ENCODE measurements at places on chromosomes 5 and 9.

GRCh38 chr9:69391946-69392345 is 66.9 kb downstream of the ENTREP1 start:
- DNase-seq = no peak

- no peak for DNase-seq
These were observed 16.9 kb downstream of the CARD19 start for GRCh38 chr9:93112864-93113389.

GRCh38 chr5:135344349-135344748 is 54.7 kb downstream of the MACROH2A1 start:
- DNase-seq = no peak

DNA sequence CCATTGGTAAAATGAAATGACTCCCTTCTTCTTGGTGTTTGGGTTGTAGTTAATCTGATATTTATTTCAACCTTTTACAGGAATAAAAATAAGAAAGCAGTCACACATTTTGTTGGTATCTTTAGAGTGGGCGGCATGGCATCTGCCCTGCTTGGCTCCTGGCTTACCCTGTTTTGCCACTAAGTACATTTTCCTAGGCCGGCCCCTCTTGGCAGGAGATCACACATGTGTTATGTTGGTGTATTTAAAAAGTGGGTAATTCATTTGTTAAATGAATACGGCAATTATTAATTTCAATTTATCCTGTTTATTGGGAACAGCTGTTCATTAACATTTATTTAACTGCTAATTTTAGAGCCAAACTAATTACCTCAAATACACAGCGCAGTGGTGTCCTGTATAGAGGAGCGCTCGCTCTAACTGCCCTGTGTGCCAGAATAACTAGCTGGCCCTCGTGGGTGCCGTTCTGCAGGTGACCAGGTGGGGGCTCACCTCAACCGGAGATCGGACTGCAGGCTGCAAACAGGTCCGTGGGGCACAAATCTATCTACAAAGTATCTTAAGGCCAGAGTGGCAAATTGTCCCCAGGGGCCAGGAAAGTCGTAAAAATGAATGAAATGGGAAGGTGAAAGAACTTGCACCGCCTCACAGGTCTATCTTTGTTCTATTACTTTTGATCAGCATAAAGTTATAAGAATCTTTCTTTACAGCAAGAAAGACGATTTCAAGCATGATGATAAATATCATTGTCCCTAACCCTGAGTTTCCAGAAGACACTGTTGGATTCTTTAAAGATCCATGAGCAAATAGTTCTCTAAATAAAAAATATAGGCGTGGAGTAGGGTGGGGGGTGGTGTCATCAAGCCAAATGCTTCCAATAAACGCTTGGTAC is 26.2 kb upstream of the GPR151 start:
- peak; percentile 43 for DNase-seq

DNA sequence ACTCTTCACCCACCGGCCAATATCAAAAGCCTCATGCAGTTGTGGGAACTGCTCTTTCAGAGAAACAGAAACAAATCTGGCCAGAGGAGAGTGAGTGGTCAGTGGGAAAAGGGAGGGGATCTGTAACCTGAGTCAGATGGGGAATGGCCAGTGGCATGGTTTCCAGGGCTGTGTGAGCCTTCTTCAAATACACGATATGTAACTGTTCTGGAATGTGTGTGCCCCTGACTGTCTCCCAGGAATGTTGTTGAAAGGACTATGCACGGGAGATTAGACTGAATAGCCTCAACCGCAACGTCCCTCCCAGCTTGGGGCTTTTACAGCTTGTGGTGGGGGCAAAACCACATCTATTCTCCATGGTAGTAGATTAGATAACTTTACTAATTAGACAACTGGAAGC is 60.8 kb downstream of the SH3TC2 start:
- DNase-seq = no peak

GRCh38 chr9:21682381-21682780 is 120.1 kb upstream of the MTAP start:
- DNase-seq = no peak

DNA sequence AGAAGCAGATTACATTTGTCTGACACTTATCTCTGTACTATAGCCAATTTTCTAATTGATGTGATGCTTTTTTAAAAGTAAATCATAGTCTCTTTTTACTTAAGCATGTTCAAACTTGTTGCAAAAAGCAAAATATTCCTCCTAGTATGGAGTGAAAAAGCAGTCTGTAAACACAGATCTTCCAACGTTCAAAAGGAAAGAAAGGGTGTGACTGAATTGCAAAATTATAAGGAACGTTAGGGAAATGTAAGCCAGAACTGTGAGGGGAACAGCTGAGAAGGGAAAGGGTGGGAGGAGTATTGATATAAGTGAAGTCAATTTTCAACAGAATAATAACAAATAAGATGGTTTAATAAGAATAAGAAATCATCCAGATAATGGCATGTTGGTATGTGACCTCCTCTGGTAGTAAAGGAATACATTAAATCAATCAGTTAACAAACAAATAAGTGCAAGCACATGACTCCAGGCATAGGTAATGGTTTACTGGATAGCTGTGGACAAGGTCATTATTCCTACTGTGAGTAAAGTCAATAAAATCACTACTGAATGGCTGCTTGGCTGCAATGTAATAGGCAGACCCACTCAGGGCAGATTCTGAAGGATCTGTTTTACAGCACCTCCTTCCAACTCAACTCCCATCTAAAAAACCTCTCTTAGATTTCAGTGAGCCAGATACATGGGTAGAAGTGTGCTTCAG is 239.1 kb upstream of the NMUR2 start:
- DNase-seq = no peak

GRCh38 chr5:107063511-107063910 is 607.2 kb downstream of the EFNA5 start:
- no peak for DNase-seq

DNA sequence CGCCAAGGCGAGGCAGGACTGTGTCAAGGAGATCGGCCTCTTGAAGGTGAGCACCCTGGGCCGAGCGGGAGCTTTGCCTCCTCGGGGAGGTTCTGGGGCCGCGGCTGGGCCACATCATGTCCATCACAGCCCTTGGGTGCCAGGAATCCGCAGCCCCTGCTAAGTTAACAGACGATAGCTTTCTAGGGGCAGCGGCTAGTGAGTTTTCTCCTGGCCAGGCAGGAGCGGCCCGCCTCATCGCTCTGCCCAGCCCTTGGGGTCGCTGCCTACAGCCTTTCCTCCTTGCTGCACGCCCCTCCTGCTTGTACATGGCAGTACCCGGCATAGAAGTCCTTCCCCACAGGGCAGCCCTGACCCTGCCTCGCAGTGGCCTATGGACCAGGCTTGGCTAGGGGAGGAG is 56.2 kb downstream of the NEK6 start:
- no peak for DNase-seq

GRCh38 chr5:501105-501830 is 23.0 kb downstream of the SLC9A3 start:
- no peak for DNase-seq

DNA sequence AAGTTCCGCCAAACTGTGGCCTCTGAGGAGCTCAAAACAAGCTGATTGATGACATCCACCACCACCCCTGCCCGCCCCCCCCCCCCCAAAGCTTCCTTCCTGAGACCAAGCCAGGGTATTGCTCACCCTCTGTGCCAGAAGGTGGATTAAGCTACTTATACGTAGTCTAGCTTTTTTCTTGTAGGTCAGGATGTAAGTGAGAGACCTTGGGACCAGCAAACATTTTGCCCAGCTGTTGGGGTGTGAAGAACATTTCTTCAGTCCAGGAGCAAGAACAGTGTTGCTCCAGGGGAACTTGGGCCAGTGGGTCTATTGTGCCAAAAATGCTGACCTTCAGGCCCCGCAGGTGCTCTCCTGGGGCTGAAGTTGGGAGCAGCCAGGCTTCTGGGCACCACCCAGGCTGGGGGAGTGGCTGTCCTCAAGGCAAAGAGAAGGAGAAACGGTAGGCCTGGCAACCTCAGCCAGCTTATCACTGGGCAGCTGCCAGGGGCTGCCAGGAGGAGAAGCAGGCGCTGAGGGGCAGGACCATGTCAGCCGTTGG is 18.0 kb downstream of the NEURL1B start:
- DNase-seq = no peak

DNA sequence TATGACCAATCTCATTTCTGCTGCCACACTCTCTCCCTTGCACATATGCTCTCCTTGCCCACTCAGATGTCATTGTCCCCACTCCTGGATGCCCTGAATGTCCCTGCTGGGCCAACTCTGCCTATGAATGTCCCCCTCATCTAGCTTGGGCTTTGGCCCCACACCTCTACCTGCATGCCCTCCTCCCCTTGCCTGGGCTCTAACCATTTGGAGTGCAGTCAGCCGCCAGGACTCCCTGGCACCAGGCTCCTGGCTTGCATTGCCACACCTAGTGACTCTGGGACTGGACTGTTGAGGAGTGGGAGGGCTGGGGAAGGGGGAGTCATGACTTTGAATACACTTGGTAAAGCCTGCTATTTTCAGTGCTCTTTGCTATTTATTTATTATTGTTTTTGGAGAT is 41.6 kb upstream of the POMT1 start:
- no peak for DNase-seq

- no peak for DNase-seq
These were observed 1.9 kb upstream of the PCDH1 start for GRCh38 chr5:141879941-141880738.

- DNase-seq = no peak
These were observed 66.7 kb downstream of the PCDH1 start for GRCh38 chr5:141811287-141812155.

GRCh38 chr9:21873540-21874221 is 71.2 kb downstream of the MTAP start:
- DNase-seq = no peak

- DNase-seq = no peak
These were observed 58.0 kb downstream of the CDKN2A start for GRCh38 chr9:21936161-21936560.

DNA sequence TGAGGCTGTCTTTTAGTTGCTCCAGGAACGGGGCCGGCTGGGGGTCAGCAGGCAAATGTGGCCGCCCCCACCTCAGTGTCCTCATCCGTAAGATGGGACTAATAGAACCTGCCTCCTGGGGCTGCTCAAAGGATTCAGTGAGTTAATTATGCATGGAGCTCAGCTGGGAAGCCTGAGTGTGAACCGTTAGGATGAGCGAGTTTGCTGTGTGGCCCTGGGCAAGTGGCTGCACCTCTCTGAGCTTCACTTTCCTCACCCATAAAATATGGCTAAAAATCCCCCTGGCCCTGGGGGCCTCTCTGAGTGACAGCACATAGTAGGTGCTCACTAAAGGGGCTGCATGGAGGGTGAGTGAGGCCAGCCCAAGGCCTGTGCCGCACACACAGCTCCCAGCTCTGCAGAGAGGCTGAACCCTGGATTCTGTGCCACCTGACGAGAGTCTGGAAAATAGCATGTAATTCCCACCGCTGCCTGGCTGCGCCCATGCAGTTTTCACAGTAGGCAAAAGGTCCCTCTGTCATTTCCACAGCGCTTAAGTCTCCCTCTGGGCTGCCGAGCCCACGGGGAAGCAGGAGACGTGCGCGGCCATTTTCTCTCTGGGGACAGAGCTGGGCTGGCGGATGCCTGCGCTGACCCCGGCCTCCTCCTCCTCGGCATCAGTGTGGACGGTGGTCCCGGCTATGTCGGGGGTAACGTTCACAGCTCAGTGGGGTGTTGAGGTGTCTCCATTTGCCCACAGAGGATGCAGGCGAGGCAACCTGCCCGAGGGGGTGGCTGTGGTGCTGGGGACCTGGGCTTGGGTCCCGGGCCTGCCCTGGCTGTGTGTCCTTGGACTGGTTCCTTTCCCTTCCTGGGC is 18.2 kb downstream of the ASS1 start:
- no peak for DNase-seq

GRCh38 chr5:97377582-97377981 is 194.5 kb upstream of the RIOK2 start:
- no peak for DNase-seq

- no peak for DNase-seq
These were observed 105.2 kb downstream of the FRMD3 start for GRCh38 chr9:83432877-83433550.

- DNase-seq = no peak
These were observed 1.9 kb downstream of the VLDLR start for GRCh38 chr9:2623288-2624050.

GRCh38 chr5:163915481-163915961 is 410.1 kb downstream of the MAT2B start:
- no peak for DNase-seq

- no peak for DNase-seq
These were observed 4.2 kb upstream of the SNAPC4 start for GRCh38 chr9:136403915-136404800.

GRCh38 chr5:55675119-55675518 is 37.0 kb downstream of the SLC38A9 start:
- DNase-seq = no peak

DNA sequence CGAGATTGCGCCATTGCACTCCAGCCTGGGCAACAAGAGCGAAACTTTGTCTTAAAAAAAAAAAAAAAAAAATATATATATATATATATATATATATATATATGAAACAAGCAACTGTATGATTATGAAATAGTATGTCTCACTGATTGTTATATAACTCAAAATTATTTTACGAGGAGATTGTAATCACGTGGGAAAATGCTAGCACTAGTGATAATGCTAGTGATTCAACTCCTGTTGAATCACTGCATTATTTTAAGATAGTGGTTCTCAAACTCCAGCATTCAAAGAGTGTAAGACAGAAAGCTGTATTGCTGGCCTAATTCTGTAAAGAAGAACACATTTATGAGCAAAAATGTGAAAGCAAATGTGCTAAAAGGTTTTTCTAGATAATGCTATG is 12.4 kb upstream of the PTPN3 start:
- no peak for DNase-seq

DNA sequence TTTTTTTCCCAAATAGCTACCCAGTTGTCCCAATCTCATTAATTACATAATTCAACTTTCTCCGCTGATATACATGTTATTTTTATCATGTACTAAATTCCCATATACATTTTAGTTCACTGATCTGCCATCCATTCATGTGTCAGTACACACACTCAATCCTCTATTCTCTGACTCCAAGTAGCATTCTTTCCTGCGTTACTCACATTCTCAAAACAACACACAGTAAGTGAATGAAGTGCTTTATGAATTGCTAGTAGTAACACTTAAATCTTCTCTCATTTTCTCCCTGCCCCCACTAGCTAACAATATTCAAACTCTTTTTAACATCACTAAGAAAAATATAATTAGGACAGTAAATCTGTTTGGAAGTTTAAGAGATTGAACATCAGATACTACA is 8.9 kb downstream of the ZNF366 start:
- no peak for DNase-seq

DNA sequence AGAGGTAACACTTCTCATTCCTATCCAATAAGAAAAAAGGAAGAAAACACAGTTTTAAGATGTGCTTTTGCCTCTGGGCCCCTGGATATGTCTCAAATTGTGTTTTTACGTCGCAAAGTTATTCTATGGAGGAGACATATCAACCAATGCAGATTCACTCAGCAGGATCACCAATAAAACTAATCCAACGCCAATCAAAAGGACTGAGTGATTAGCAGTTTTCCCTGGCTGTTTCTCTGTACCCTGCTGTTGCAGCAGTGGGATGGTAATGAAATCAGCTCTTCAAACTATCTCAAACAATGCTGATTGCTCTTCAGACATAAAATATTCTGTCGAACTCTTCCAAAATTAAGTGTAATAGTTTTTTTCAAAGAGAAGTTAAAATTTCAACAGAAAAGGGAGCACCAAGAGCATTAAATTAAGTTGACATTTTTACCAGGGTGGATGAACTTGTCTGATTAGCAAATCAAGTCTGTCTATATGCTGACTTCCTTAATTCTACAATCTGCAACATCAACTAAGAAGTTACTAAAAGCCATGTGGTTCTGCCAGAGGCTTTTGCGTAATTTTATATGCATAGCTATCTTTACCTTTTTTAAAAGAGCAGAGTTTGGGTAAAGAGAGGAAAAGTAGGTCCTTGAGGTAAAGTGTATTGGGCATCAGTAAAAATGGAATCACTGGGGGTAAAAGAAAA is 9.7 kb upstream of the HK3 start:
- no peak for DNase-seq

- no peak for DNase-seq
These were observed 116.4 kb downstream of the SV2C start for GRCh38 chr5:76199336-76200318.

Data from activated CD4-positive, alpha-beta T cell treated with anti-CD3 and anti-CD28 coated beads for 1 hour (primary cell).